ENCODE measurements at places on chromosomes 11 and 22.

DNA sequence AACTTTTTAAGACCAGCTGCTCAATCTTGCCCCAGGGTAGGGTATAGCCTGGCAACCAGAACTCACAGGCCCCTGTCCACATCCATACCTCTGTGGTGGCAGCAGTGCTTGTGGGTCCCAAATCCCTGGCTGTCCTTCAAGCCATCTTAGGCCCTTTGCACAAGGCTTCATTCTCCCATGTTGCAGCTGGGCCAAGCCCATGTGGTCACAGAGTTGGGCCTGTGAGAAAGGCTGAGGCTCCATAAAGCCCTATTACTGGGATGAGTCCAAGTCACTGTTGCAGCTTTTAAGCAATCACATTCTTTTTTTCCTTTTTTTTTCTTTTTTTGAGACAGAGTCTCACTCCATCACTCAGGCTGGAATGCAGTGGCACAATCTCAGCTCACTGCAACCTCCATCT is 47.9 kb upstream of the SLC25A1 start:
- DNase-seq = no peak

- DNase-seq = peak; percentile 63
Measured at GRCh38 chr11:14443638-14444037, 56.0 kb downstream of the COPB1 start.

- DNase-seq = no peak
Measured at GRCh38 chr22:46355996-46356471, 20.5 kb downstream of the TRMU start.

GRCh38 chr11:122036018-122036417 is 80.0 kb downstream of the BLID start:
- peak; percentile 82 for DNase-seq

DNA sequence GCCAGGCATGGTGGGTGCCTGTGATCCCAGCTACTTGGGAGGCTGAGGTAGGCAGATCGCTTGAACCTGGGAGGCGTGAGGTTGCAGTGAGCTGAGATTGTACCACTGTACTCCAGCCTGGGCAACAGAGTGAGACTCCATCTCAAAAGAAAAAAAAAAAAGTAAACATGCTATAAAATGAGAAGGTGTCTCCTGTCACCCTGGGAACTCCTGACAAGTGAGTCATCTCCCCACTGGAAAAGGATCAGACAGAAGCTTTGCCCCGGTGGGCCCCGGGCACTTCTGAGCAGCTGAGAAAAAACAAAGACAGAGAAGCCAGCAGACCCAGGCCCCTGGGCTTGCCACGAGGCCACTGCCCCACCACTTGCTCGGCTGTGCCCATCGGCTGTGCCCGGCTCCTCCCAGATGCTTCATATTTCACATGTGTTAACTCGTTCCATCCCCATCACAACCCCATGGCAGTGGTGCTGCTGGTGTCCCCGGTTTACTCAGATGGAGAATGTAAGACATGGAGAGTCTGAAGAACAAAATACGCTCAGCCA is 22.3 kb downstream of the TTLL1 start:
- peak; percentile 62 for DNase-seq

DNA sequence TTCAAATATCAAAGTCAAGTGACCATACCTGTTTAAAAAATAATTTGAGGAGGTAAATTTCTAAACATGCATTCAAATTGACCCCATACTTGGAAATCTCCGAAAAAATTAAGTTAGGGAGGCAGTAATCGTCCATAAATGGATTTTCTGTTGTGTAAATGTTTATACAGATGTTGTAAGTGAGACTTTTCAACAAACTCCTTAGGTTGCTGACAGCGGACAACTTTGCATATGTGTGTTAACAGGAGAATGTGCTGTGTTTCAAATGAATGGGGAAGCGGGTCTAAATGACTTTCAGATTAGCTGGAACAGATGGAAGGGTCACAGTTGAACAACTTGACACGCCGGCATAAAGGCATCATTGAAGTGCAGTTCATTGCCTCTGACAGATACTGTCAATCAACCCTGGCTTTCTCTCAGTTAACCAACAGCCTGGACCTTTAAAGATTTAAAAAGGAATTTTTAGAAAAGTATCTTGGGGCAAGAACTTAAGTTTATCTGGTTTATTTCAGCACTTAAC is 98.2 kb upstream of the DBX1 start:
- DNase-seq = no peak

DNA sequence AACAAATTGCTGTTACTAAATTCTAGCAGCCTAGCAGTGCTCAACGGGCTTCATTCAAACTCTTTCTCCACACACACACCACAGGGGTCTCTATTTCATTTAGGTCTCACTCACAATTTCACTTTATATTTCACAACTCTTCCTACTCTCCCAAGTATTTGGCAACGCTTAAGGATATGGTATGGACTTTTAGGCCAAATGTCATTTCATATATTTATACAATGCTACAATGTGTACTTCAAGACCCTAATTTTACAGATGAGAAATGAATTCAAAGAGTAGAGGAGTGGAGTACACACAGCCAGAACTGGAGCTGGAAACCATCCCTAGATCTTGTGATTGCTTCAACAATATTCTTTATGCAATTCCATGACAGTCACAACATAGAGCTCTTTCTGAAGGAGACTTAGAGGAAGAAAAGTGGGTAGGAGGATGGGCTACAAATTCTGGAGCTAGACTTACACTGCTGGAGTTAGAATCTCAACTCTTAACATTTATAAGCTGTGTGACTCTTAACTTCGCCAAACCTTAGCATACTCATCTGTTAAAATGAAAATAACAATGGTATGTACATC is 2.5 kb upstream of the MS4A13 start:
- DNase-seq = no peak
